ENCODE measurements at places on chromosomes 16 and 17. TPM values are rescaled to one million over a fixed set of nuclear protein-coding genes. Genes with fewer than 3 reads are reported as not detected.
A peak's percentile ranks its signal among the peaks of the same experiment; 100 is the strongest.

GRCh38 chr17:81967533-81968395 lies 6.8 kb upstream of the NOTUM start:
- H3K36me3 ChIP-seq = no peaks in the 10 kb centered on the region
- H3K4me1 ChIP-seq = peaks cover 19% of the 10 kb centered on the region
- H3K27me3 ChIP-seq = peaks cover 19% of the 10 kb centered on the region
- DNase-seq = peak; percentile 95

DNA sequence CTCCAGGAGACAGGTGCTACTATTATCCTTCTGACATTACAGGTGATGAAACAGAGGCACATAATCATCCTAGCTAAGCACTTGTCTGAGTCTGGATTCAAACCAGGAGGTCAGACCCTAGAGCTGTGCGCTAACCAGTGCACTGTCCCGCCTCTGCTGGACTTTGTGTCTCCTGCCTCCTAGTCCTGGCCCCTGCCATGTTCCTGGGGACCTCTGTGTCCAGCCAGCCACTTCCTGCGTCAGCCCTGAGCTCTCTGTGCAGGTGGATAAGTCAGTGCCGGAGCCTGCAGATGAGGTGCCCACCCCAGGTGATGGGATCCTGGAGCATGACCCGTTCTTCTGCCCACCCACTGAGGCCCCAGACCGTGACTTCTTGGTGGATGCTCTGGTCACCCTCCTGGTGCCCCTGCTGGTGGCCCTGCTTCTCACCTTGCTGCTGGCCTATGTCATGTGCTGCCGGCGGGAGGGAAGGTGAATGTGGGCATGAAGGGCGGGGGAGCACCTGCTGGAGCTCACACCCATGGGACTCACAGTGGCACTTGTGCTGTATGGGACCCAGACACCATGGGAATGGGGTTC lies 4.2 kb downstream of the SGCA start:
- H3K4me3 ChIP-seq = no peak overlapping the region
- H3K27me3 ChIP-seq = no peaks in the 10 kb centered on the region
- H3K4me1 ChIP-seq = peaks cover 17% of the 10 kb centered on the region
- no peak overlapping the region for H3K27ac ChIP-seq

DNA sequence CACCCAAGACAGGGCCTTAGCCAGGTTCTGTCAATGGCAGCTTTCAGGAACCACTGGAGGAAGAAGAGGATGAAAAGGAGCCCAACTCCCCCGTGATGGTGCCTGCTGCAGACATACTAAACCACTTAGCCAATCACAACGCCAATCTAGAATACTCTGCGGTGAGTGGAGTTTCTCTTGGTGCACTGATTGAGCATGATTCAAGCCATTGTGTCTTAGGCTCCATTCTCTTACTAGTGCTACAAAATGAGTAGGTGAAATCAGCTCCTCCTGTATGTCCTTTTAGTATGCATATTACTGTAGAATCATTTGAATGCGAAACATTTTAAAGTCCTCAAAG lies 1.4 kb downstream of the SETD6 start:
- no peak for DNase-seq
- H3K27me3 ChIP-seq = no peaks in the 10 kb centered on the region
- H3K4me1 ChIP-seq = peaks cover 35% of the 10 kb centered on the region
- H3K36me3 ChIP-seq = peaks cover 45% of the 10 kb centered on the region

DNA sequence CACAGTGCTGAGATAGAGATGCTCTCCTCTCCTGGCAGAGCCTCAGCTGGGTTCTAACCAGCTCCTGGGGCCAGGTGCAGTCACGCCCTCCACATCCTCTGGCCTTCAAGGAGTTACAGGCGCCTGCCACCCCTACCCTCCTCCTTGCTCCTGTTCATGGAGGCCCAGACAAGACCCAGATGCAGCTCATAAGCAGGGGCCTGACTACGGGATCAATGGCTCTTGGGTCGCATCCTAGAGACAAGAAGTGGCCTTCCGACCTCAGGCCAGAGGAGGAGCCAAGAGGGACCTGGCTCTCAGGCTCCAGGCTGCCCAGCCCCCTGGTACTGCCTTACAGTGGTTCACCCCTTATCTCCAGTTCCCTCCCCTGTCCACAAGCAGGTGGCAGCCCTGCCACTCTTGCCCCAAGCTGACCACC lies 23.0 kb downstream of the ARHGAP27 start:
- H3K27ac ChIP-seq = peak overlapping the region; percentile 98
- no peaks in the 10 kb centered on the region for H3K27me3 ChIP-seq
- peaks cover 56% of the 10 kb centered on the region for H3K4me1 ChIP-seq
- DNase-seq = no peak

GRCh38 chr16:68750193-68750695 lies 13.2 kb downstream of the CDH1 start:
- peaks cover 3% of the 10 kb centered on the region for H3K27me3 ChIP-seq
- H3K27ac ChIP-seq = no peak overlapping the region
- H3K4me1 ChIP-seq = peaks cover 22% of the 10 kb centered on the region
- H3K36me3 ChIP-seq = no peaks in the 10 kb centered on the region
- DNase-seq = no peak

DNA sequence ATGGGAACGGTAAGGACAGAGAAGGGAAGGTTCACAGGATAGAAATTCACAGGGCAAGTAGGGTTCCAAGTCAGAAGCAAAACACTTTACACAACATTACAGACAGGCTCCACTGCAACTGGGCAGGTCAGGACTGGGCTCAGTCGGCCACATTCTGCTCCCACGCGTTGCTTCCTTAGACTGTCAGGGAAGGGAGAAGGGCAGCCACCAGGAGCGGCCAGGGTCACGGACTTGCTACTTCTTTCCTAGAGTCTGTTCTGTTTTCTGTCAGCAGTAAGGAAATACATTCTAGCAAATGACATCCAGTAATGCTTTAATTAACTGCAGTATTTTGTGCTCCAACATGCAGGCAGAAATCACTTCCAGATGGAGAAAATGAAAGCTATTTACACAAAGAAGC lies 160.3 kb upstream of the RPH3AL start:
- no peak for DNase-seq
- H3K27ac ChIP-seq = no peak overlapping the region
- peaks cover 6% of the 10 kb centered on the region for H3K27me3 ChIP-seq
- H3K4me3 ChIP-seq = no peak overlapping the region

GRCh38 chr16:84884596-84885341 lies 65.0 kb downstream of the CRISPLD2 start:
- no peaks in the 10 kb centered on the region for H3K36me3 ChIP-seq
- H3K4me3 ChIP-seq = no peak overlapping the region
- H3K27me3 ChIP-seq = peaks cover 16% of the 10 kb centered on the region
- DNase-seq = no peak
- no peak overlapping the region for H3K27ac ChIP-seq
- H3K4me1 ChIP-seq = no peaks in the 10 kb centered on the region

DNA sequence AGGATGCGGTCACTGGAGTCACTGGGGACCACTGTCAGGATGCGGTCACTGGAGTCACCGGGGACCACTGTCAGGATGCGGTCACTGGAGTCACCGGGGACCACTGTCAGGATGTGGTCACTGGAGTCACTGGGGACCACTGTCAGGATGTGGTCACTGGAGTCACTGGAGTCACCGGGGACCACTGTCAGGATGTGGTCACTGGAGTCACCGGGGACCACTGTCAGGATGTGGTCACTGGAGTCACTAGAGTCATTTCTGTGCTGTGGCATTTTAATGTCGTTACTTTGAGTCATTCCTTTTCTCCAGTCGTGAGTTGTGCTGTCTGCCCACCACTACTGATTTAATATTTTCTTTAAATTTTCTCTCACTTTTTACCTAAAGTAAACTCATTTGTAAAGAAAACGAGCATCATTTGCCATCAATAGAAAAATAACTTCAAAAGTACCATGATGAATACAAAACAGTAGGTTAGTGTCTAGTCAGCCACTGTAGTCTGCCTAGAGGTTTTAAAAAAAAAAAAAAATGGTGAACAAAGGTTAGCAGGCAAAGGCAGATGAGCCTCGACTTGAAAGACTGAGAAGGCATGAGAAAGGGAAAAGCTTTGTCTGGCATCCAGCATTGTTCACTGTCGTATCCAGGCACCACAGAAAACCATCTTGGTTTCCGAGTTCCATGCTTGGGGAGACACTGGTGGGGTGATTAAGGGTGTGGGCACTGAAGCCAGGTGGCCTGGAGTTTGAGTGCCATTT lies 346.6 kb downstream of the SNX29 start:
- no peaks in the 10 kb centered on the region for H3K27me3 ChIP-seq
- DNase-seq = peak; percentile 59
- no peaks in the 10 kb centered on the region for H3K36me3 ChIP-seq

- no peak overlapping the region for H3K4me3 ChIP-seq
- no peak overlapping the region for H3K27ac ChIP-seq
- H3K4me1 ChIP-seq = peaks cover 43% of the 10 kb centered on the region
Measured at GRCh38 chr17:73549841-73550430, 94.3 kb downstream of the SDK2 start.

DNA sequence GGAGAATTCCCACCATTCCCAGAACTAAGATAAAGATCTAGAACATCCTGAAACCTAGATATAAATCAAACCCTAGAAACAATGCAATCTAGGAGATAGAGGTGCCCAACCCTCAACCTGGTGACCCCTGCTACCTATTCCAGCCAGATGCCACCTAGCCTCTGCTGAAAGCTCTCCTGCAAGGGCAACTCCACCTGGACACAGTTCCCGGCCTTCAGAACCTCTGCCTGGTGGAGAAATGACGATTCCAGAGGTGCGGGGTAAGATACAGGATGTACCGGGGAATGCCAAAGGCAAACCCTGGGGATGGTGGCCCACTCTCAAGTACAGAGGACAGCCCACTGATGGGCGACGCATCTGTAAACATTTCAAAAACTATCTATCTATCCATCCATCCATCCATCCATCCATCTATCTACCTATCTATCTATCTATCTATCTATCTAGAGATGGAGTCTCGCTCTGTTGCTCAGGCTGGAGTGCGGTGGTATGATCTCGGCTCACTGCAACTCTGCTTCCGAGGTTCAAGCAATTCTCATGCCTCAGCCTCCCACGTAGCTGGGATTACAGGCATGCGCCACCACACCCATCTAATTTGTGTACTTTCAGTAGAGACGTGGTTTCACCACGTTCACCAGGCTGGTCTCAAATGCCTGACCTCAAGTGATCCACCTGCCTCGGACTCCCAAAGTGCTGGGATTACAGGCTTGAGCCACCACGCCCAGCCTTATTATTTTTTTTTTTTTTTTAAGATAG lies 19.0 kb downstream of the MEAK7 start:
- peaks cover 41% of the 10 kb centered on the region for H3K36me3 ChIP-seq
- H3K4me1 ChIP-seq = peaks cover 8% of the 10 kb centered on the region
- H3K4me3 ChIP-seq = no peak overlapping the region
- H3K27ac ChIP-seq = no peak overlapping the region
- H3K27me3 ChIP-seq = no peaks in the 10 kb centered on the region
- no peak for DNase-seq

The BCL7C gene
- 30.3 TPM for total RNA-seq

The METTL9 gene
- total RNA-seq = 101 TPM

The C16orf54 gene
- total RNA-seq = 68.0 TPM

The C16orf89 gene
- total RNA-seq = not detected

The SMTNL2 gene
- total RNA-seq = not detected

The TRIM47 gene
- 31.4 TPM for total RNA-seq

The NPIPB9 gene
- total RNA-seq = 4.3 TPM

The ENPP7 gene
- total RNA-seq = not detected

All from activated CD8-positive, alpha-beta T cell treated with anti-CD3 and anti-CD28 coated beads, Interleukin-2, amount 10 ng/mL, durations not matched to agents 7 days and 5 days (primary cell).